ENCODE measurements at places on chromosomes 5 and 9.

GRCh38 chr5:52846182-52846842 is 58.6 kb downstream of the ITGA1 start:
- no peak for DNase-seq

GRCh38 chr5:170585273-170585948 is 81.6 kb downstream of the KCNIP1 start:
- DNase-seq, result no peak

- no peak for DNase-seq
These were observed 353.2 kb downstream of the CWC27 start for GRCh38 chr5:65121880-65122436.

DNA sequence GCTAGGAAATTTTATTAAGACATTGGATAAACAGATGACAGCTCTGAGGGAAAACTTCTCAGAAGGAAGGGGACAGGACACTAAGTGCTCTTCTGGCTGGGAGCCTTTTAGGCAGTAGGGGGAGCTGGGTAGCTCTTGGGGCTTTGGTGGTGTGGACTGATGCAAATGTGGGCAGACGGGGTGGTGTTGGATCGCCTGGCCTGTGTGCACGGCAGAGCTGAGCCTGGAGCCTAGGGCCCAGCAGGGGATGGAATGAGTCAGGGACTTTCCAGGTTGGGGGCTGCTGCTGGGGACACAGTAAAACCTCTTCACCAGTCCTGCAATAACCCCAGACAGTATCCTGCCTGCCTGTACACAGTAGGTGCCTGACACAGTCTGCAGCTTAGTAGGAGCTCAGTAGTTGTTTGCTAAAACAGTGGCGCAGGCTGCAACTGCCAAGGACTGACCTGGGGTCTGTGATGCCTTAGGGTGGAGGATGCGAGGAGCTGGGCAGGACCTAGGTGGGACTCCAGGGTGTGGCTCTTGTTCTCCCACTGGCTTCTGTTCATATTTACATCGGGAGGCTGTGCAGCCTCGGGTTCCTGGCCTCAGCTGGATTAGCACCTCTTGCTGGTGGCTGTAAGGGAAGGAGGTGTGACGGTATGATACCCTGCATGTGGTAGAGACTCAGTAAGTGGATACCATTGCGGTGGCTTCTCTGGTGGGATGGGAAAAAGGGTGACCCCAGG is 83.8 kb downstream of the DAB2IP start:
- DNase-seq, result no peak

DNA sequence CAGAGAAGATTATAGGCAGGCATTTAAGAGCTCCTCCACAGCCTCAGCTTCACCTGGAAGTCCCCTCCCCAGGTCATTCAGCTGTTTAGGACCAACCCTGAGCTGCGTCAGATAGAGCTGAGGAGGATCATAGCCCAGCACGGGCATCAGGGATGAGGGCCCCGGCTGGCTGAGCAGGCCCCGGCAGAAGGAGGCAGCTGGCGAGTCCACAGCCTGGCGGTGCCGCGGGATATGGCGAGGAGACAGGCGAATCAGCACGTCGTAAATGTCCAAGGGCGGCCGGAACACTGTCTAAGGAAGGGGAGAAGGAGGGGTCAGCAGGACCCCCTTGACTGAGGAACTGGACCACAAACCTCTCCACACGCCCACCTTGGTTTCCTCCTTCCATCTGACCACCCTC is 10.6 kb downstream of the NOL6 start:
- no peak for DNase-seq

DNA sequence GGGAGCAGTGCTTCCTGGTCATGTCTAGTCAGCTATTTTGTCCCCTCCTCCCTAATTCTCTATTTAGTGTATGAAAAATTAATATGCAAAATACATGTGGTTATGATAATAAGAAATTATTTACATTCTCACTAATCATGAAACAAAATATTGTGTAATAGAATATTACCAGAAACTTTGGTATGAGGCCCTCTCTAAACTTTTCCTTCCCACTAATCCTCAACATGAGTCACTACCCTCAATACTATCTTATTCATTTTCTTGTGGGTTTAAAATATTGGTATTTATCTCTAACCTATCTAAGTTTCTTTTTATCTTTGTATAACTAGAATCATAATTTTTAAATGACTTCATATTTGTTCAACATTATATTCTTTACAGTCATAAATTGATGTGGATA is 545.9 kb upstream of the PTPRD start:
- no peak for DNase-seq

GRCh38 chr5:131266370-131267060 is 2.7 kb downstream of the CDC42SE2 start:
- DNase-seq, result peak; percentile 59

GRCh38 chr5:96942911-96943310 is 7.0 kb downstream of the LNPEP start:
- DNase-seq, result no peak

- DNase-seq, result no peak
These were observed 41.4 kb downstream of the TLE4 start for GRCh38 chr9:79613145-79613544.

DNA sequence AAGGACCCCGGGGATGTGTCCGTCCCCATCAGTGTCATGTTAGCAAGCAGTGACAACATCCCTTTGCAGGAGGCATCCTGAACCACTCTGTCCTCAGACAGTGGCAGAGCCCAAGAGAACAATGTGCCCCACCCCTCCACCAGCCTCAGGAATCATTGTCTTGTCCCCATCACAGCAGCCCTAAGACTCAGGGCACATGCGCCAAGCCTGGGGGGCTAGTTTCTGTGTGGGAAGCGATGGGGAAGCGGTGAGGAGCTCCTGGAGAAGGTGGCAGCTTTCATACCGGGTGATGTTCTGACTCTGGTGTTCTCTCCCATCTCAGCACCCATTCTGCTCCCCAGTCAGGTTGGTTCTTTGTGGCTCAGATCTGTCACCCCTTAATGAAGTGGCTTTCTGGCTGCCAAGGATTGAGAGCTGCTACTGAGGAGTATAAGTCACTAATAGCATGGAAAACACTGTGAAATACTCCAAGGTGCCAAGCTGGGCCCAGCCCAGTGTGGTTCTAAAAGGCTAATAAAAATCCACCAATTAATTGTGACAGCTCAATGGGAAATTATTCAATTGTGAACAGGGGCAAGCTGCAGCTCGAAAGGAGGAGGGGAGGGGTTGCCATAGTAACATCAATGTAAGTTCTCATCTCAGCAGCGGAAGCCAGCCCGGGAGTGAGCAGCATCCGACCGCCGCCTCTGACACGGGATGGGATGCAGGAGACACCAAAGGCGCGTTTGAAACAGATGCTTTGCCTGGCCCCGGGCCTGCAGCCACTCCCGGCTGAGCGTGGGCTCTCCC is 4.7 kb downstream of the QRFP start:
- DNase-seq, result no peak

Measured in CD4-positive, alpha-beta T cell treated with Interleukin-15 for 1 hour (primary cell).